ENCODE measurements at places on chromosomes 1 and 21.

GRCh38 chr1:89990976-89991831 lies 3.7 kb upstream of the ZNF326 start:
- no peak for DNase-seq

- no peak for DNase-seq
Observed at GRCh38 chr1:39689635-39690034, 1.6 kb downstream of the HPCAL4 start.

DNA sequence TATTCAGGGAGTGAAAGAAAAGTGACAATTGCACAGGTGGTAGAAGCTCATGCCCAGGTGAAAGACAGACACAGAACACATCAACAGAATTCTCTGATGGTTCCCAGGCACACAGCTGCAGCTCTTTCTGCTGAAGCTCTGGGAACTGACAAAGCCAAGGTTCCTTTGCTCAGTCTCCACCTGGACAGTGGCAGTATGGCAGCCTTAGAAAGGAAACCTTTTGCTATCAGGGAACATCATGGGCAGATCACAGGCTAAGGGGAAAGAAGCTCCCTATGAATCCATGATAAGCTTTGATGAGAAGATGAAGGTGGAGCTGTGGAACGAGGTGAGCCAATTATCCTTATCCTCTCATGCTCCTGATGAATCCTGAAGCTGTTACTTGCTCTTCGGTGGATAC lies 1.2 kb downstream of the SPRR2B start:
- DNase-seq, result no peak

DNA sequence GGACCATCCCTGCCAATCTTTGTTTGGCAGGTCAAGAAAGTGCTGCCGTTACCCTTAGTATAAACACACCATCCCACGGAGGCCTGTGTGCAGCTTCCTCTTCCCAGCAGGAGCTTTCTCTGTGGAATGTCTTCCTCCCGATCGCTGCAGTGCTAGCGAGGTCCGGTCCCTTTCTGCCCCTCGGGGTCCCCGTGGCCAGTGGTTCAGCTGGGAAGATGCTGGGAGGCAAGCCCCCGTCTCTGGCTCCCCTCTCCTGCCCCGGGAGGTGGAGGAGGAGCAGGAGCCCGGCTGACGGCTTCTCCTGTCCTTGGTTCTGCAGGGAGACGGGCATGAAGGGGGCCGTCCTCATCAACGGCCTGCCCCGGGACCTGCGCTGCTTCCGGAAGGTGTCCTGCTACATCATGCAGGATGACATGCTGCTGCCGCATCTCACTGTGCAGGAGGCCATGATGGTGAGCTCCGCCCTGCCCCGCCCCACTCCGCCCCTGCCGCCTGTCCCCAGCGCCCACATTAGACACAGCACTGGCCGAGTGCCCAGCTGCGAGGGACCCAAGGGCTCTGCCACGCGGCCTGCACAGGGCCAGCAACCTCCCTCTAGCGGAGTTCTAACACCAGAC lies 42.1 kb downstream of the TFF3 start:
- DNase-seq, result no peak

DNA sequence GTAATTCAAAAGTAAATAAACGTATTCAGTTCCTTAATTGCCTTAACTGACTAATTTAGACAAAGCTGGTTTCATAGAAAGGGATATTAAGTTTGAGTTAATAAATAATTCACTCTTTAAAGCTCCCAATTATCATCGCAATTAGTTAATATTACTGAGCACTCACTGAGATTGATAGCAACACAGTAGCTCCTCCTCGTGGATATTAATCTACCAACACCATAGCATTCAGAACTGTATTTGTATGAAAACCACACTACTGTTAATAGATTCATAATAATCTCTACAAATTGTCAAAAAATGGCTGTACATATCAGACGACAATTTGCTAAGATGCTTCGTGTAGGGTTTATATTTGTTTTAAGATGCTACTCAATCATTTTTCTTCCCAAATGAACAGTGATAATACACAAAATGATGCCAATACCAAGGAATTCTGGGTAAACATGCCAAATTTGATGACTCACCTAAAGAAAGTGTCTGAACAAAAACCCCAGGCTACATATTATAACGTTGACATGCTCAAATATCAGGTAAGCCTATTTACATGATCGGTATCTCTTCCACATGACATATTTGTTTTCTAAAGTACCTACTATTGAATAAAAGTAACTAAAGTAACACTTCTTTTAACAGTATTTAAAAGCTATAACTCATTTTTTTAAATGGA lies 18.8 kb upstream of the DYNLT5 start:
- DNase-seq, result no peak

GRCh38 chr1:62269851-62270495 lies 49.3 kb downstream of the KANK4 start:
- DNase-seq, result no peak

DNA sequence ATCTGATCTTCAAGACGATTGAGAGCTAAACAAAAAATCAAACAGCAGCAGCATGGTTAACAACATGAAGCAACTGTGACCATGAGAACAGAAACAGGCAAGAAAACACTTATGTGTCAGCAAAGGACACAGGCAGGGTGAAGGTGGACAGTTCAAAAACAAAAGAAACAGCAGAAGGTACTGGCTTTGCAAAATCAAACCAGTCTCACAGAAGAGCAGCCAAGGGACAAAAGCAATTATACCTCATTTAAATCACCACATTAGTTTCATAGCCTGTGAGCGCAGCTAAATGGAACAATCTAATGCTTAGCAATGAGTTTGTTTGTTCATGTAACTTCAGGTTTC lies 59.1 kb downstream of the CAPN2 start:
- DNase-seq, result no peak

- no peak for DNase-seq
Observed at GRCh38 chr1:201648907-201649721, 110.2 kb downstream of the NAV1 start.

GRCh38 chr1:58852731-58853485 lies 69.1 kb upstream of the JUN start:
- no peak for DNase-seq

- no peak for DNase-seq
Observed at GRCh38 chr1:11998636-11999035, 18.4 kb downstream of the MFN2 start.

GRCh38 chr1:206736878-206737728 lies 33.5 kb upstream of the IL19 start:
- DNase-seq, result peak; percentile 29

GRCh38 chr1:63967901-63968300 lies 194.1 kb downstream of the ROR1 start:
- DNase-seq, result no peak

DNA sequence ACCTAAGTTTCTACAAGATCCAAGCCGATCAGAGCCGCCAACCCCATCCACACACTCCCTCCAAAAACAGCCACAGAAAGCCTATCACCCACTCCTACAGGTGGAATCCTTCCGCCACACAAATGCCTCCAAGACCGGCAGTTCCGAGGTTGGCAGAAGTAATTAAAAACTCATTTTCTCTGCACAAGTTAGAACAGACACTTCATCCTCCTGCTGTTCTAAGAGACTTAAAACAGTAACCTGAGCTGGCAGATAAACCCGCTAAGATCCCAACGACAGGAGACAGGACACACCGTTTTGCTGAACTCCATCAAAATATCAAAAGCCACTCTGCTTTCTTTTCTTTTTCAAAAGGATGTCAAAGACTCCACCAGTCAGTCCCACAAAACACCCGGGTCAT lies 2.8 kb downstream of the SSBP3 start:
- no peak for DNase-seq

GRCh38 chr1:9356829-9357466 lies 64.3 kb downstream of the SPSB1 start:
- DNase-seq, result no peak

GRCh38 chr1:2406451-2407041 lies 5.8 kb downstream of the PEX10 start:
- DNase-seq, result no peak

DNA sequence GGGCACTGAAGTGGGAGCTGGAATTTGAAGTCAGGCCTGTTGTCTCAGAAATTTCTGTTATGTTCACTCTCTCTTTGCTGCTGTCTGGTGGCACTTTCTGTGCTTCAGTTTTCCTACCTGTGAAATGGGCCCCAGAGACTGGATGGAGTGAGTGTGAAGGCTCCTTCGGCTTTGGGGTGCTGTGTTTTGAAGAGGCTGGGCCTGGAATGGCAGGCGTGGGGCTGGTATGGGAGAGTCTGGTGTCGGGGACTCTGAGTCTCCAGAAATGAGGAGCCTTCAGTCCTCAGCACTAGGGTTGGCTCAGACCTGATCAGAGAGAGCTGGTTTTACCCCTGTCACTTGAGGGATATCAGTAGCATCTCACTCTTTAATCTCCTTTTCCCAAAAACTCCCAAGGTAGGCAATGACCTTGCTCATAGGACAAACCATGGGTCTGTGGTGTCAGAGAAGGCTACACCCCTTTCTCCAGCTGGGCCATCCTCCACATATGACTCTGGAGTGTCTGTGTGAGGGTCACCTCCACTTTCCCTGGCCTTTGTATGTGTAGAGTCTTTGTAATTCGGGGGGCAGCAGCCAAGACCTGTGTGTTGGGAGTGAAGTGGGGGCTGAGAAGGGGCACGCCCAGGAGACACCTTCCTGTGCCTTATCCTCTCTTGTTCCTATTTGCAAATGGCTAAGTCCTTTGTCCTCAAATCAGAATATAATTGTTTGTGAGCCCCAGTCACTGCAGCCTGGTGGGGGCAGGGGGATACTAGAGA lies 279.9 kb downstream of the PTPRU start:
- DNase-seq, result no peak

- DNase-seq, result no peak
Observed at GRCh38 chr1:4494027-4494426, 160.4 kb upstream of the AJAP1 start.

Measured in activated gamma-delta T cell (primary cell).